ENCODE measurements at places on chromosomes 5 and 9.

GRCh38 chr9:3246241-3246640 lies 279.6 kb downstream of the RFX3 start:
- DNase-seq, result no peak

DNA sequence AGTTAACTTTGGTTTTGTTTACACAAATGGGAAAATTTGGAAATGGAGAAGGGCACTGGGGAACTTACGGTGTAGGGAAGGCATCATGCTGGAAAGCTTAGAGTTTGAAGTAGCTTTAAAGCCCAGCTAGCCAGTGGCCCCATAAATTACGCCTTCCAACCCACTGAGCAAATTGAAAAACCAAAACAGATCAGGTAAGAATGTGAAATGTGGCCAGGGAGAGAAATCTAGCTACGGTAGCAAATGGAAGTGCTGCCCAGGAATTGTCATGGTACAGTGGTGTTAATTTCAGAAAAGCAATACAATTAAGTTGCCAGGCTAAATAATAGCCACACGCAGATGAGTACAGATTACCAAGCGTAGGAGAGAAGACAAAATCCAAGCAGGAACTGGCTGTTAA lies 654.8 kb downstream of the PRELID2 start:
- no peak for DNase-seq

DNA sequence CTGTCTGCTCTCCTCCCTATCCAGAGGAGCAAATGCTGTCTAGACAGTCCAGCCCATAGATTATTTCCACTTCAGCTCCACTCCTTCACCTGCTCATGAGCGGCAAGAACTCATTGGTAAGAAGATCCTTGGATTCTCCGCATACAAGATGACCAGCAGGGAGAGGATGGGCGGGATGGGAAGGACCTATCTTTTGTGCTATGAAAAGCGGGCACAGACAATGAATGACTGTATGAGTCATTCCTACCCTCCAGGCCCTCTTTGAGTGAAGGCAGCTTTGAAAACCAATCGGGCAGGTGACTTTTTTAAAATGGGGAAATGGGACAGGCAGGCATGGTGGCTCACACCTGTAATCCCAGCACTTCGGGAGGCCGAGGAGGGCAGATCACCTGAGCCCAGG lies 49.4 kb downstream of the SMIM23 start:
- DNase-seq, result no peak

DNA sequence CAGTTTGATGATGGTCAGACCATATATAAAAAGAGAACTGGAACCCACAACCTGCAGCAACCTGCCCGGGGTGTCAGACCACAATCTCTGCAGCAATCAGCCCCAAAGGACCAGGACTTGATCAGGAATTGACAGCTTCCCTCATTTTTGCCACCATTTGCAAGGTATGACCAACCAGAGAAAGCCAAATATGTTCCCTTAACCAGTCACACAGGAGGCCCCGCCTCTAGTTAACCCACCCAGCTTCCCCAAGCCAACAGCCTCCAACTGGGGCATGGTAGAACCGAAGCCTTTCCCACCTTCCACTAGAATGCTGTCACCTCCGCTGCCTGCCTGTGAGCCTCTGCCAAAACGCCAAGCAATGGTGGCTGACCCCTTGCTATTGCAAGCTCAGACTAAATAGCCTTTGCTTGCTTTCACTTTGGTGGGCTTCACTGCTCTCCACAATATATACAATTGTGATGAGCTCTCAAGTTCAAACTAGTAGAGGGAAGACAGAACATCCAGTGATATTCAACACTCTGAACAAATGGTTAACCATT lies 86.3 kb downstream of the AK8 start:
- no peak for DNase-seq

DNA sequence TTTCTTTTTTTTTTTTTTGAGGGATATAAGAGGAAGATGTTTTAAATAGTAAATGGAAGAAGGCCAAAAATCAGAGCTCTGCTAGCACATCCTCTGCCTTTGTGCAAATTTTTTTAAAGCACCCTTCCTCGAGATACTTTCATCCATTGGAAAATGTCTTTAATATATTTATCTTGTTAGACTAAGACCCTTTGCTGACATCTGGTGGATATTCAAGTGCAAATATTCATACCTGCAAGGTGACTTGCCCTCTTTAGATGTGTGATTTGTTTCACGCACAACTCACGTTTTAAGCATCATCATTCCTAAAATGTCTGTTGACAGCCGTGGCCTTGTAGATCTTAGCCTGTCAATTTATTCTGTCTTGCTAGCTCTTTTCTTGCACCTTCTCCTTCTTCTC lies 258.5 kb downstream of the AGTPBP1 start:
- DNase-seq, result no peak

DNA sequence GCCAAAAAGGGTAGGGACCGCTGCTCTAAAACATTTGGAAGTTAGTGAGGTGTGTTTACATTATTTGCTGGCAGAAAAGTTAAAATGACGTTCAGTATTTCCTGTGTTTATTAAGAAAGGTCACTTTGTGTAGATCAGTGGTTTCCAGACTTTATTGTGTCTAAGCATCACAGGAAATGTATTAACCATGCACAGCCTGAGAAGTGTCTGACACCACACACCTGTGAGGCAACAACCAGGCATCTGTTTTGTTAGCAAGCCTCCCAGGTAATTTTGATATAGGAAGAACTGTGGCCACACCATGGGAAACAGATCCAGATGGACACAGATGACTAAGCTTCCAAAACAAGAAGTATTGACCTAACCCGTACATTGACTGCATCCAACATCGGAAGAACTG lies 12.0 kb downstream of the TTC1 start:
- DNase-seq, result no peak

GRCh38 chr9:14471041-14471440 lies 157.1 kb upstream of the NFIB start:
- DNase-seq, result no peak

GRCh38 chr5:149125386-149125891 lies 15.9 kb upstream of the ABLIM3 start:
- no peak for DNase-seq

DNA sequence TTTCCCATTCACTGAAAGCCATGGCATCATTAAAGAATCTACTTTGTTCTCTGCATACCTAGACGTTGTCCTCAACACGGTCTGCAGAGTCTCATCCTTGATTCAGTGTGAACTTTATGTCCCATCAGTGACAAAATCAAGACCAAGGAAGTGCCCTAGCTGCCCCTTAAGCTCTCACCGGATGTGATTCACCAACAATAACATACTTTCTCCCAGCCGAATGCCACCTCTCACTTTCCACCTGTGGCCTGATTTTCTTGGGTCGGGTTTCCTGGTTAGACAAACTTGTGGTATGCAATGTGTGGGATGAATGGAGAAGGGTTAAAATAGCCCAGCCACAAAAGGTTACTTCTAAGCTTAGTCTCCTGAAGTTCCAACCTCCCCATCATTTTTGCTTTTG lies 145.3 kb upstream of the PAPPA start:
- DNase-seq, result no peak

DNA sequence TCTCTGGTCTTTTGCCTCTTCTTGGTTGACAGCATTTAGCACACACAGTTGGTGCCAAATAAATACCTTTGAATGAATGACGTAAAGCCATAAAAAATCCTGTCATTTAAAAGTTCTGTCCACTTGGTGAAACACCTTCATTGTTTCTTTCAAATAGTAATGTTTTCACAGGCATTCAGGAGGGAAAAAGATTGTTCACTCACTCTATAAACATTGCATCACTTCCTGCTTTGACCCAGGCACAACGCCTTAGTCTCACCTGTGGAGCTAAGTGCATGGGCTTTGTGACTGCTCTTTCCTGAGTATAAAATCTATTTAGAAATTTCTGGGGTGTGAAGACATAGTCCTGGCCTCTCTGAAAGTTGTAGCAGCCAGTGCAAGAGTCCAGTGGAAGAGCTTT lies 88.9 kb upstream of the CXCL14 start:
- no peak for DNase-seq

DNA sequence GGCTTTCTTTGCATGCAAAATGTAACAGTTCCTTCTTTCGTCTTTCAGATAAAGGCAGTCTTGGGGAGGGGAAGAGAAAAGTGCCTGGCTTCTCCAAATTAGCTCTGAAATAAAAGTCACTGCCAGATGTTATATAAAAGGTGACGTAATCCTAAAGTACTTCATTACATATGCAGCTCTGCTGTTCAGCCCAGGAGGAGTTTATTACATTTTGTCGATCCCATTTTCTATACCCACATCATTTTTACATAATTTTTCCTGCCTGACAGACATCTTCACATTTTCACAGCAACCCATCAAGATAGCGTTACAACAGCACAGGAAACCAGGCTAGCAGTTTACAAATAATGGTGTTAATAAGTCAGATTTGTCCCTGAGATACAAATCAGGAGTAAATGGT lies 86.7 kb upstream of the SLC30A5 start:
- no peak for DNase-seq

DNA sequence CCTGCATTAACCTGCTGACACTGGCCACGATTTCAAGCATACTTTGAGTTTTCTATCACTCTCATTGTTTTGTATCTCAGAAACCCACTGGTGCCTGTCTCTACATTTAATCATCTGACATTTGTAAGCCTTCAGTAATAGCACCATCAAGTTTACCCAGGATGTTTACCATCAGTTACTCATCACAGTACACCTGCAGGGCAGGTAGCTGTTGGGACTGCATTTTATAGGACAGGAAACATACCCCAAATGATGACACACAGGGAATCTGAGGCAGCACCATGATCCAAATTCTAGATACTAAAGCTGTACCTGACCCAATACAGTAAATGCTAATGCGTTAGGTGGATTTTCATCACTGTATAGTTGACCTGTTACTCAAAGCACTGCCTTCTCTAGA lies 114.2 kb downstream of the FEM1C start:
- DNase-seq, result no peak

DNA sequence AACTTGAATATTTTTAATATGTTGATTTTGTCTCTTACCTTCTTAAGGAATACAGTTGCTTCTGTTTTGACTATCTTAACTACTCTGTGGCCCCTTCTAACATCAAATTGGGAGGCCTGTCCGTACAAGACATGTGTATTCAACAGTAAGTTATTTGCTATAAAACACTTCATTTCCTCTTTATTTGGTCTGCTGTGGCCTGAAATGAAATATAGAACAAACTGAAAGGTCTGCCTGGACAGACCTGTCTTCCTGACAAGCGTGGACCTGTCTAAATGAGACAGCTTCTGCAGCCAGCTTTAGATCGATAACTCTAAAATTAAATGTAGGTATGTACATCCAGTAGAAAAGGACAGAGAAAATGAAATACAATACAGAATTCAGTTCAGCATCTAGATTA lies 2.2 kb upstream of the LPAR1 start:
- no peak for DNase-seq

- DNase-seq, result no peak
Measured at GRCh38 chr9:21316032-21316842, 11.1 kb upstream of the IFNA5 start.

- DNase-seq, result no peak
Measured at GRCh38 chr5:128927644-128928043, 37.6 kb upstream of the SLC27A6 start.

DNA sequence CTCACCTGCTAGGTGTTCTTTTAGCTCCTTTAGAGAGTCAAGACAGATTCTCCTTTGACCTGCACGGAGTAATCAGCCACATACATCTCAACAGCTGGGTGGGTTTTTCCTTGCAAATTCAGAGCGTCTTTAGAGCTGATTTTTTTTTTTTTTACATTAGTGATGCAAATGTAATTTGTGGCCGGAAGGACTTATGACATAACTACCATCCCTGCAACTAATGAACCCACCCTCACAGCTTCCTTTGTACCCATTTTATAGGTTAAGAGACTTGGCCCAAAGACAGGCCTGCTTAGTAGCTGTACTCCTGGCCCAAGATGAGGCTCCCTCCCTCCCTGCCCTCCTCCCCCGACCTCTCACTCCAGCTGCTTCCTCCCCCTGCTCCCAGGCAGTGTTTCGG lies 69.9 kb upstream of the NIPAL4 start:
- no peak for DNase-seq

DNA sequence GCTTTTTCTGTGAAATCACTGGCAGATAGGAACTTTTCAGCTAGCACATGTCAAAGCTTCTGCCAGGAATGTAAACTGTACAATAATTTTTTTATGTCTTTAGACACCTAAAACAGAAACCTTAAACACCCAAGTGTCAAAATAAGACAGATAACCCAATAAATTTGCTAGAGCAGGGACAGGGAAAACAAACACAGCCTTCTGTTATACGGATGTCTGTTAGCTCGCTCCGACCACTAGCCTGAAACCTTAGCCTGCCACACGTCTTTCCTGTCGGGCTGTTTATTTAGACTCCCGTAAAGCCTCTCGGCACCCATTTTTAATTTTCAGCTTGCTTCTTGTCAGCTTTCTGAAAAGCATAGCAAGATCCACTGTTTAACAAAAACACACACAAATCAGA lies 355.4 kb upstream of the SLC24A2 start:
- no peak for DNase-seq

- no peak for DNase-seq
Measured at GRCh38 chr5:91024727-91025126, 358.4 kb downstream of the ARRDC3 start.

DNA sequence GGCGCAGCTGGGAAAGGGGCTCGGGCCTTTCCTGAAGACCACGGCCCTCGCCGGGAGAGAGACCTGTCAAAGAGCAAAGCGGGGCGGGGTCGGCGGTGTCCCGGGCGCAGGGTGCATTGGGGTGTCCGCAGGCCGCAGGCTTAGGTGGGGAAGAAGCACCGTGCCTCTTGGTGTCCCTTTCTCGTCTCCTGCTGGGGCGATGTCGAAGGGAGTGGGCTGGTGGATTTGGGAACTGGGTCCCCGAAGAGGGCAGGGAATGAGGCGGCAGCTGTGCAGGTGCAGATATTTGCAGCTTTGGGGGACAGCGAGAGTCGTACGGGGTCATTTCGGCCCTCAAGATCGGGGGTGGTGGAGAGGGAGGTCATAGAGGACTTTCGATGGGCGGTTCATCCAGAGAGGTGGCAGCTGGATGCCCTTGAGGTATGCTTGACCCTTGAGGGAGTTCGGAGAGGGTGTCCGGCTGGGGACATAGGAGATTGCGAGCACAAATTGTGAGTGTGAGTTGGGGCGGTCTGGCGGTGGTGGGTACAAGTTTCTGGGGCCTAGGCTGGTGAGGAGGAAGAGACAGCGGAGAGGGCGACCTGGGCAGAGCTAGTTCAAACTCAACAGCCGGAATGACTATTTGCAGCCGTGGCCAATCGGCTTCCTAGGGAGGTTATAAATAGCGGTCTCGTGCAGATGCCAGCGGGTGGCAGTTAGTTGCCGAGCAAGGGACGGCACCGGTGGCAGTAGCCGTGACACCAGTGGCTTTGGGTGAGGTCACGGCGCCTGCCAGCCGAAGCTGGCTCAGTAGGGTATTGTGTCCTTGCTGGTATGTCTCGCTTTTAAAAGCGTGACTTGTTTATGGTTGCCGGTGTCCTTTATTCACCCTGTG lies 601 bp downstream of the NNT start:
- DNase-seq, result peak; percentile 27

Data from CMK (cell line).